Vein endothelial cell (primary cell): ENCODE measurements at places on chromosomes 6 and 20. TPM values are rescaled to one million over a fixed set of nuclear protein-coding genes. Genes with fewer than 3 reads are reported as not detected.

The HLA-DQB1 gene
- total RNA-seq = not detected in 2 replicates

The COL21A1 gene
- total RNA-seq = 1.6 and 5.3 TPM in 2 replicates

The DDX39B gene
- 458 and 488 TPM in 2 replicates for total RNA-seq

The BPI gene
- not detected in 2 replicates for total RNA-seq

The ZNFX1 gene
- total RNA-seq = 58.0 and 62.7 TPM in 2 replicates

The NKAIN2 gene
- total RNA-seq = not detected in 2 replicates

The PI3 gene
- total RNA-seq = not detected in 2 replicates

The BNIP5 gene
- not detected in 2 replicates for total RNA-seq

The GPRC6A gene
- total RNA-seq = not detected in 2 replicates

The SMLR1 gene
- not detected in 2 replicates for total RNA-seq

The TULP1 gene
- not detected in 2 replicates for total RNA-seq

The DEFB112 gene
- total RNA-seq = not detected in 2 replicates

The ARFGEF3 gene
- total RNA-seq = 6.9 and 7.9 TPM in 2 replicates

The MAPK14 gene
- 75.1 and 89.3 TPM in 2 replicates for total RNA-seq

The RUNX2 gene
- total RNA-seq = under 0.01 and 0.33 TPM in 2 replicates

The CAGE1 gene
- total RNA-seq = under 0.01 TPM in 1 of 2 replicates, not detected in the other

The DAAM2 gene
- total RNA-seq = 0.10 and 0.33 TPM in 2 replicates

The RIPOR3 gene
- total RNA-seq = not detected in 2 replicates

The GINS1 gene
- 6.2 and 20.5 TPM in 2 replicates for total RNA-seq

The MRAP2 gene
- total RNA-seq = 3.6 and 3.8 TPM in 2 replicates

The ZBP1 gene
- not detected in 2 replicates for total RNA-seq

The HLA-DOA gene
- not detected in 2 replicates for total RNA-seq

The BEND3 gene
- 6.1 and 7.5 TPM in 2 replicates for total RNA-seq

The ENPP4 gene
- total RNA-seq = 6.2 and 8.0 TPM in 2 replicates

The SAYSD1 gene
- 18.0 and 18.2 TPM in 2 replicates for total RNA-seq

The ZFP64 gene
- total RNA-seq = 34.0 and 41.5 TPM in 2 replicates

The FNDC1 gene
- total RNA-seq = under 0.01 TPM in 1 of 2 replicates, not detected in the other

The MUCL3 gene
- not detected in 2 replicates for total RNA-seq

The PM20D2 gene
- 6.9 and 16.6 TPM in 2 replicates for total RNA-seq

The RPN2 gene
- total RNA-seq = 240 and 285 TPM in 2 replicates

The EPPIN gene
- total RNA-seq = not detected in 2 replicates

The HS3ST5 gene
- under 0.01 TPM in 1 of 2 replicates, not detected in the other for total RNA-seq

The HLA-DMB gene
- 0.96 and 1.3 TPM in 2 replicates for total RNA-seq

The MYBL2 gene
- total RNA-seq = 24.5 and 28.0 TPM in 2 replicates

The PNLDC1 gene
- total RNA-seq = 0.38 TPM in 1 of 2 replicates, not detected in the other

The IFNGR1 gene
- total RNA-seq = 66.3 and 73.2 TPM in 2 replicates

The PTK6 gene
- not detected in 2 replicates for total RNA-seq

The CBLN4 gene
- total RNA-seq = not detected in 2 replicates
